NCI-H187 treated with DMSO at 0.1 percent for 48 hours (cell line): ENCODE measurements at places on chromosomes 16 and 17.

DNA sequence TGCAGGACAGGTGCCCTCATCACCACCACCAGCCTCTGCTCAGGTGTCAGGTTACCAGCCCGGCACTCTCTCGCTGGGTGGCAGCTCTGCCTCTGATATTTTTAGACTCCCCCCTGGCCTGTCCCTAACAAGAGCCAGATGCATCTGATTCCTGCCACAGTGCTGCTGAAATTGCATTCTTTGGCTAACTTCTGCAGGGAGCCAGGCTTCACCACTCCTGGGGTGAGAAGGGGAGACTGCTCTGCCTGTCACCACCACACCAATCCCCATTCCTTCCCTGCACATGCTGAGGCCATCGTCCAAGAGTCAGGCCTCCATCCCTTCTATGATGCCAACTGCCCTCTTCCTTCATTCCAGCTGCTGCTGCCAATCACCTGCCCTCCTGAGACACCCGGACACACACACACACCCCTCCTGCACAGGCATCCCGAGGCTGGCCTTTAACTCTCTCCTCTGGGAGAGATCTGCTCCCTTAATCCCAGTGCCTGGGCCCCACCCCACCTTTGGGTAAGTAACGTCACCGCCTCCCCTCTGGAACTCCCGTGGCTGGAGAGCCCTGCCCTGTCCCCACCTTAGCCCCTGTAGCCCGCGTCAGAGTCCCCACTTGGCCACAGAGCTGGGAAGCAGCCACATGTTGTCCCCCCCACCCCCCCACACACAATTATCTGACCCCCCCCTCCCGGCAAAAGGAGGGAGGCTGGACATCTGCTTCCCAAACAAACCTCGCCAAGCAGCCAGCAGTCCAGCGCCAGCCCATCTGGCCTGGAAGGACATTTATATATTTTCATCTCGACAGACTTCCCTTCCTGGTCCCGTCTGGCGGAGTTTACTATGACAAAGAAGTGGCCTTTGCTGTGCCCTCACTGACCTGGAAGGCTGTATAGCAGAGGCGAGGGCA, 2.8 kb downstream of the EMP2 start:
- DNase-seq: no peak

DNA sequence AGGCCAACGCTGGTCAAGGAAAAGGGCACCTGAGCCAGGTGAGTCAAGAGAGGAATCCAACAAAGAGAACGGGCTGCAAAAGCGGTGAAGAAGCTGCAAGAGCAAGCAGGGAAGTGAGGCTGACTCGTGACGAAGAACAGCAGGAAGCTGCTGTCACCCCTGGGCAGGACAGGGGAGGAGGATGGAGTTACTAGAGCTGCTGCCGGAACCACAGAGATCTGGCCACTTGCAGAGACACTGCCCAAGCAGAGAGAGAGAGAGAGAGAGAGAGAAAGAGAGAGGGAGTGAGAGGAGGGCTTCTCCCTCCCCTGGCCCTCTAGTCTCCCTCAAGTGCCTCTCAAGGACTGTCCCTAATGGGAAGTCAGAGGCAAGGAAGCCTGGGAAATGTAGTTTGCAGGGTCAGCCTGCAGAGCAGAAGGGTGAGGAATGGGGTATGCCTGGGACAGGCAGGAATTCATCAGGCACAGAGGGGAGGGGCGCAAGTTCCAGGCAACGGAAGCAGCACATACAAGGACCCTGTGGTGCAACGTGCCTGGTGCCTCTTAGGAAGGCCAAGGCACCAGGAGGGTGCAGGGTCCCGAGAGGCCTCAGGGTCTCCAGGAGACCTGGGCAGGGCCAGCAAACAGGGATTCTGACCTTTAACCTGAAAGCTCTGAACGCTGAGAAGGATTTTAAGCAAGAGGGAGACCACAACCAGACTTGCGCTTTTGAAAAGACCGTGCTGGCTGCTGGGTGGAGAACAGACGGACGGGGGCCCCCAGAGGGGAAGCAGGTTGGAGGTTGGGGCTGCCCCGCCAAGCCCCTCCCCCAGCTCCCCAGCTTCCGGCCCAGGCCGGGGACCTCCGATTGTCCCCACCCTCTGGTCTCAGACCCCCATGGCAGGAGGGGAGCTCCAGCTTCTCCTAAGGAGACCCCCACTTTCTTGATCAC, 45.8 kb upstream of the CIBAR2 start:
- no peak for DNase-seq

- DNase-seq: no peak
Measured at GRCh38 chr17:37737081-37737480, 7.8 kb downstream of the HNF1B start.

- no peak for DNase-seq
Measured at GRCh38 chr17:39667262-39667944, 850 bp upstream of the PNMT start.

DNA sequence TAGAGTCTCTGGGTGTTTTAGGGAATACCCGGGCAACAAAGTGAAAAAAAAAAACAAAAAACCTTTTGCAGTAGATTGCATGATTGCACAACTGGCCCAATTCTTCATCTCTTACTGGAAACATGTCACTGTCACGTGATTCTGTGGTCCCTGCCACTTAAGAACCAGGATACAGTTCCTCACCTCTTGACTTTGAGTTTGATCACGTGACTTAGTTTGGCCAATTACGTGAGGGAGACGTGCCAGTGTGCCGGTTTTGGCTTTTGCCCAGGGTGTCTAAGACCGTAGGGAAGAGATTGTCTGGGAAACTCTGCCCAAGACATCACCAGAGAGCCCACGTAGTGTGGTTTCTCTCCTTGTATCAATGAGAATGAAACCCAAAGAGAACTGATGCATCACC, 88.7 kb downstream of the GRIN2A start:
- no peak for DNase-seq

GRCh38 chr17:64196601-64197000, 66.5 kb downstream of the TEX2 start:
- DNase-seq: no peak

- DNase-seq: no peak
Measured at GRCh38 chr17:77909236-77909635, 49.3 kb upstream of the TNRC6C start.

GRCh38 chr16:86079255-86079885, 180.4 kb downstream of the IRF8 start:
- DNase-seq: no peak

DNA sequence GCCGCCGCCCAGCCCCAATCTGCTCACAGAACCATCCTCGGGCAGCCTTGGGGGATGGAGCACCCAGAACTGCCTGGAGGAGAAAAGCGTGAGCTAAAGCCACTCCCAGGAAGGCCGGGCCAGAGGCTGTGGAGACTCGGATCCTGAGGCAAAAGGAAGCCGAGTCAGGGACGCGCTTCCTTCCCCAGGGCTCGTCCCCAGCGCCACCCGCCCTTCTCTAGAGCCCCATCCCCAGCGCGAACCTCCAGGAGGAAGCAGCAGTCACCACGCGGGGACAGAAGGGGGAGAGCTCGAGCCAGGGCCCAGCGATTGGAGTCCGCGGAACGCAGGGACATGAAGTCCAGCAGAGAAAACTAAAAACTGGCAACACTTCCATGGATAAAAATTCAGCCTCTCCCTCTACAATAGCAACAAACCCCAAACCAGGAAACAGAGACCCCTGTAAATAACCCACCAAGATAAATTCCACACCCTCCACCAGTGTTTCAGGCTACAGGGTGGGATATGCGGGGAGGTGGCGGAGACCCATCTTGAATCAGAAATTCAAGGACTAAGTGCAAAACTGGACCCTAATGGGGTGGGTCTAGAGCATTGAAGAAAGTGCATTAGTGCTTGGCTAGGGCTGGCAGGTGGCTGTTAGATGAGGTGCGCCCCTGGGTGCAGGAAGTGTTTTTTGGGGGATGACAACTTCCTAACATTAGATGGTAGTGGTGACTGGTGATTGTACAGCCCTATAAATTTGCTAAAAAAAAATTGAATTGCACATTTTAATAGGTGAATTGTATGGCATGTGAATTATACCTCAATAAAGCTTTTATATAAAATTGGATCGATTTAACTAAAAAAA, 116.1 kb upstream of the METRNL start:
- DNase-seq: peak; percentile 29

GRCh38 chr16:82082543-82083244, 47.6 kb downstream of the HSD17B2 start:
- DNase-seq: no peak

DNA sequence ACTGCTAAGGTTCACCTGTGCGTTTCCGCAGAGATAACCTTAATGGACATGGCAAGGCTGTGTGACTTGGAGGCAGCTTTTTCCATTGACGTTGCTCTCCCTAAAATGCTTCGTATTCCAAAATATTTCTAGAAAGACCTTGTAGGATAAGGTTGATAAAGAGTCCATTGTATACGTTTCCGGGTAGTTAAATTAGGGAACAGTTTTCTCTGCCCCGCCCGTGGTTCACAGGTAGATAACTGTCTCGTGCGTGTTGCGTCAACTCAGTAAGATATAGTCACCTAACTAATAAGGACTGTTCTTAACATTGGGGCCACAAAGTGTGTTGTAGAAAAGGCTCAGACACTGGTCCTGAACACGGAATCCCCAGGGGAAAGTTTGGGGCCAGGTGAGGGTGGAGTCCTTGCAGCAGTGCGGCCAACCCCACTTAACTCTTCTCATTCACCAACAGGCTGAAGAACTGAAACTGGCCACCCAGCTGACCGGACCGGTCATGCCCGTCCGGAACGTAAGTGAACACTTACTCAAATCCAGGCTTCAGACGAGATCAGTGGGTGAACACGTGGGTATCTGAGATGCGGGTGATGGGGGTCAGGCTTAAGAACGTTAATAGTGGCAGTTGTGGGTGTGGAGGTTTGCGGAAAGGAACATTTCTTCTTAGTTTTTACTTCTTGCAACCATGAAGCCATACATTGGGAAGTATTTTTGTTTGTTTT, 1.6 kb downstream of the RPL13 start:
- DNase-seq: no peak

- DNase-seq: no peak
Measured at GRCh38 chr16:61432421-61432820, 603.8 kb downstream of the CDH8 start.

- no peak for DNase-seq
Measured at GRCh38 chr16:53090591-53091411, 36.0 kb downstream of the CHD9 start.

GRCh38 chr16:82874271-82874670, 247.5 kb downstream of the CDH13 start:
- no peak for DNase-seq

DNA sequence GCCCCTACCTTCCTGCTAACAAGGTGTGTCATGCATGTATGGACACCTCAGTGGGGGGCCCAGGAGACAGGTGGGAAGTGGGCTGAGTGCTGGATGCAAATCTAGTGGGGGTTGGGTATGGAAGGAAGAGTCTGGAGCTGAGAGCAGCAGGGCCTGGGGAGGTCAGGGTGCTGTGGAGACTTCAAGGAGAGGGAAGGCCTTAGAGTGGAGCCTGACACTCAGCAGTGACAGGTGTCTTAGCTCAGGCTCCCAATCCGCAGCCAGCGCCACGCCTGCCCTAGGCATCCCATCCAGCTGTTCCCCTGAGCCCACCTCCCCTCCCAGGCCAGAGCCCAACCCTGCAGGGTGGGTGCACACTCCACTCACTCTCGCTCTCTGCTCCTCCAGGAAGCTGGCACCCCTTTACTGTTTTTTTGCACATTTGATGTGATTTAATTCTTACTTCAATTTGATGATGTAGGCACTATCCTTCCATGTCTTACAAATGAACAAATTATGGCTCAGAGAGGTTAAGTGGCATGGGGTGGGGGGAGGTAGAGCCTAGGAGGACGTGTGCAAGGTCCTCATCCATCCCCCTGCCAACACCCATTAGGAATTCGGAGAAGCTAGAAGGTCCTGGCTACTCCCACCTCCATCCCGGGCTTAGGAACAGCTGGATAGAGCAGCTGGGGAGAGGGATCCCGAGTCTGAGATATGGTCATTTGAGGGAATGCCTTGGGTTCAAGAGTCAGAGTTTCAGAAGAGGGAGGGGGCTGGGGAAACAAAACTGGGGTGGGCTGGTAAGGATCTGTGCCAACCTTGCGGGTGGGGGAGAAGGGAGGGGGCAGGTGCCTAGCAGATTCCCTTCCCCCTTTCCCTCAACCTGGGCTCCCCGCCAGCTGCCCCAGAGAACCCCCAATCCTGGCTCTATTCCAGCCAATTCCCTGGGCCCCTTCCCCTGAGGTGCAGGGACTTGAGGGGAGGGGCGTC, 2.1 kb downstream of the FAM171A2 start:
- no peak for DNase-seq

DNA sequence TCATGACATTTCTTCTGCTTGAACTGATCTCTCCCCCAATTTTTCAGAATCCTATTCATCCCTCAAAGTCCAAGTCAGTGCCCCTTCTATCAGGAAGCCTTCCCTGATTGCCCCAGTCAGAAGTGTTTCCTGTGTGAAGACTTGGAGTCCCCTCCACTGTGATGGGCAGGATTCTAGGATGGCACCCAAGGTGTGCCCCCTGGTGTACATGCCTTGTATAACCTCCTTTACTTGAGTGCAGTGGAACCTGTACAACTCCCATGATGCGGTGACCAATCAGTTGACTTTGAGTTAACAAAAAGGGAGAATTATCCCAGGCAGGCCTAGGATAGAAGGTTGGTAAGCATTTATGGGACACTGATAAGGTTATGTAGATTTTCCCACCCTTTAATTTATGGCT, 23.4 kb downstream of the MYH13 start:
- no peak for DNase-seq

DNA sequence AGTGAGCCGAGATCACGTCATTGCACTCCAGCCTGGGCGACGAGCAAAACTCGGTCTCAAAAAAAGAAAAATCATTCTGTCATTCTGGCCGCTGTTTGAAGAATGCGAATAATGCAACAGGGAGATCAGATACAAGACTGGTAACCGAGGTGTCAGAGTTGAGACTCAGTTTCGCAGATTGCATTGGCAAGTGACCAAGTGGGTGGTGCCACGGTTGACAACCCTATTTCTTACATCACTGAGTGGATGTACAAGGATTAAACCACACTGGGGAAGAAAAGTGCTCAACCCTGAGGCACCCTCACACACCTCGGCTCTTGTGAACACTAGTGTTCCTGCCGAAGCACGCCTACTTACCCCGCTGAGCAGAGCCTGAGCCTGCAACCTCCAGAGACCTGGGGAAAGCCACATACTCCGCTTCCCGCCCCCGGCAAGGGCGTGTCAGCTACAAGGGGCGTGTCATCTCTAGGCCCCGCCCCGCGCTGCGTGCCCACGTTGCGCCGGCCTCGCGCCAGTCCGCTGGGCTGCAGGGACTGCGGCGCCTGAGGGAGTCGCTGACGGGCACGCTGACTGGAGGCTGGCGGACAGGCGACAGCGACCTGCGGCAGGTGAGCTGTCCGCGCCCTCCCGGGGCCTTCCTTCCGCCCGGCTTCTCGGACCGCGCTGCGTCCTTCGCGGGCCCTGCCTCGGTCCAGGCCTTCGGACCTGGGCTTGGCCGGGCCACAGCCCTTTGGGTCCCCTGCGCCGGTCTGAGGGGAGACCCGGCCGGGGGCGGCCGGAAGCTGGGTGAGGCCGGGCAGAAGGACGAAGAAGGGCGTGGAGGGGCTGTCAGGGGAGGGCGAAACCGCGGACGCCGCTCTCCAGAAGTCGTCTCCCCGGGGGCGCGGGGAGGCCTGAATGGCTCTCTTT, at the start of gene HMOX2:
HMOX2 (plus strand) TSS at position 519 of the 909 bp plus-strand sequence. CDS start 29,127 bp downstream, outside the sequence.
- DNase-seq: no peak

GRCh38 chr16:71555230-71555891, 21.5 kb downstream of the TAT start:
- no peak for DNase-seq
